ENCODE measurements at places on chromosomes 4 and X.
A peak's percentile ranks its signal among the peaks of the same experiment; 100 is the strongest.

GRCh38 chr4:69684804-69685203 lies 31.8 kb upstream of the UGT2A1 start:
- DNase-seq = no peak

DNA sequence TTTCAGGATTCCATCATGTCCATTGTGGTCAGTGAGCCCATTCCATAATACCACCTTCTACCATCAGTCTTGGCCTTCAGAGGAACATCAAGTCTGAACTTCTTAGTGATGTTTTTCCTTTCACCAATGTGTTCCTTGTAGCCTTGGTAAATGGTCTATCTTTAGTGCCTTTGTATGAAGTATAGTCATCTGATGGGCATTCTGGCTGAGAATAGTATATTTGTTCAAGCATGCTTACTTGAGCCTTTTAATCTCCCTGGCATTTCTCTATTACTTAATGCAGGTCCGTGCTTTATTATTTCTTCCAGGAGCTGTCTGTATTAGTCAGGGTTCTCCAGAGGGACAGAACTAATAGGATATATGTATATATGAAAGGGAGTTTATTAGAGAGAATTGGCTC lies 99.7 kb downstream of the TLL1 start:
- no peak for DNase-seq

DNA sequence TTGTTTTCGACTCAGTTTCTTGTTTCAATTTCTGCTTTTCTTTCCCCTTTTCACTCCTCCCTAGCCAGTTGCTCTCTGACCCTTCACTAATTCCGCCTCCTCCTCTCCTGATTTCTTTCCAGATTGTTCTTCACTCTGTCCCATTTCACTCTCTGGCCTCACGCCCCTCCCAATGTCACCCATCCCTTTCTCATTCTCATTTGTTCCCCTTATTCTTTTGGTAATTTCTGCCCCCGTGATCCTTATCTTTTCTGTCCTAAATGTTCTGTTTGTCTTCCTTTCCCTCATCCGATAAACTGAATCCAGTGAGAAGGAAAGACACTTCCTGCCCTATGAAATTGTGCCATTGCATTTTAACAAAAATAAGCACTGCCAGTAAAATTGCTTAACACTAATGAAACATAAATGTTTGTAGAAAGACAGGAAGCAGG lies 94.5 kb upstream of the RASGEF1B start:
- DNase-seq = no peak

DNA sequence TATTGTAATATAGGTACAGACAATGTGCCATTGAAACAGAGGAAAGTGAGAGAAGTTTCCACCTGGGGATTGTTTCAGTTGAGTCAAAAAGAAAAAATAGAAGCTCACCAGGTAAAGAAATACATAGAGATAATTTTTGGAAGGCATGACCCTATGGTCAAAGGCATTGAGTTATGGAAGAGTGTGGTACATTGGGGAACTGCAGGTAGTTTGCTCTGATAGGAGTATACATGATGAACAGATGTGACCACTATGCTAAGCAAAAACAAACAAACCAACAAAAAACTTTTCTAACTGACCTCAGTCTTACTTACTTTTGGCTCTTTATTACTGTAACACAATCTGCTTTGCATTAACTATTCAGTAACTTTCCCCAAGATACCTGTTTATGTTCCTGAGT lies 85.9 kb downstream of the UGT8 start:
- DNase-seq = no peak

DNA sequence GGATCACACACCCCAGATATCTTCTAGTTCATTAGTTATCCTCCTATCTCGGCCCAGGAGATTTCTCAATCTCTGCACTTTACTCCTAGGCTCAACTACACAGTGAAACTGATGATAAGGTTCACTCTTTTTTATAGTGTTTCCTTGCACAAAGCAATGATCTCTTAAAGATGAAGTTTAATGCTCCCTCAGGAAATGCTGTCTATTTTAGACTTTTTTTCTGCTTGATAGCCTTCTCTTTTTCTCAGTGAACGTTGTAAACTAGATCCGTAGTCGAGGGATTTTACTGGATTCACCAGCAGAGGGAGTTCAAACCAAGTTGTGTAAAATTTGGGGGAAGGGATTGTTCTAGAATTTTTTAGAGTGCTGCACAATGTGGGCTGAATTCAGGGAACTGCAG lies 269.6 kb downstream of the GBA3 start:
- peak; percentile 13 for DNase-seq

DNA sequence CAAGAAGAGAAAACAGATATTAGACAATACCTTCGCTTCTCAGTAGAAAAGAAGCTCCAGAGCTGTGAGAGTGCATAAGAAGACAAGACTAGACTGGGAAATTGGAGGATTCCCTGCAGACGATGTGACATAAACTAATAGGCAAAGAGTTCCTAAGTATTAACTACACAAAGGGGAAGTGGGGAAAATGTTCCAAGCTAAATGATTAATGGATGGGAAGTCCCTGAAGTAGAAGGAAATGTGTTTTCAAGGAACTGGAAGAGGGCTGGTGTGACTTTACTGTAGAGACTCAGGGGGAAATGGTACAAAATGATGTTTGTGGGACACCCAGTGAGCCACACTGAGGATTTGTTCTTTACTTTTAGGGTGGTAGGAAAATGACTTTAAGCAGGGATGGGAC lies 69.7 kb upstream of the DCLK2 start:
- no peak for DNase-seq

GRCh38 chr4:107034091-107034995 lies 1.8 kb downstream of the DKK2 start:
- DNase-seq = peak; percentile 16

GRCh38 chr4:81337211-81337610 lies 122.2 kb upstream of the PRKG2 start:
- DNase-seq = no peak

DNA sequence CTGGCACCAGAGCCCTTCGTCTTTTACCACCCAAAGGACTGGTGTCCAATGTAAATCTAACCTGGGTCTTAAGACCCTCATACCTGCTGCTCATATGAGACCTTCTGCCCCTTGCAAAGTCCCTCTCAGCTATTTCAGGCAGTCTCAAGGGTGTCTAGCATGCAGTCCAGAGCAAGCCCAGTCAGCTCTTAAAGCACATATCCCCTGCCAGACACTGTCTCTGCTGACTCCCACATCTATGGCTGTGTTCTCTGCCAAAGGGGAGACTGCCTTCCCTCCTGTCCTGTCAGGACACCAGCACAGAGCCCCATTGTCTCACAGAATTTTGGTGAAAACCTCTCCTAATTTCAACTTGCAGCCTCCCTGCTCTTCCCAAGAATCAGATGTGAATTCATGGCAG lies 118.5 kb downstream of the PARM1 start:
- DNase-seq = no peak

DNA sequence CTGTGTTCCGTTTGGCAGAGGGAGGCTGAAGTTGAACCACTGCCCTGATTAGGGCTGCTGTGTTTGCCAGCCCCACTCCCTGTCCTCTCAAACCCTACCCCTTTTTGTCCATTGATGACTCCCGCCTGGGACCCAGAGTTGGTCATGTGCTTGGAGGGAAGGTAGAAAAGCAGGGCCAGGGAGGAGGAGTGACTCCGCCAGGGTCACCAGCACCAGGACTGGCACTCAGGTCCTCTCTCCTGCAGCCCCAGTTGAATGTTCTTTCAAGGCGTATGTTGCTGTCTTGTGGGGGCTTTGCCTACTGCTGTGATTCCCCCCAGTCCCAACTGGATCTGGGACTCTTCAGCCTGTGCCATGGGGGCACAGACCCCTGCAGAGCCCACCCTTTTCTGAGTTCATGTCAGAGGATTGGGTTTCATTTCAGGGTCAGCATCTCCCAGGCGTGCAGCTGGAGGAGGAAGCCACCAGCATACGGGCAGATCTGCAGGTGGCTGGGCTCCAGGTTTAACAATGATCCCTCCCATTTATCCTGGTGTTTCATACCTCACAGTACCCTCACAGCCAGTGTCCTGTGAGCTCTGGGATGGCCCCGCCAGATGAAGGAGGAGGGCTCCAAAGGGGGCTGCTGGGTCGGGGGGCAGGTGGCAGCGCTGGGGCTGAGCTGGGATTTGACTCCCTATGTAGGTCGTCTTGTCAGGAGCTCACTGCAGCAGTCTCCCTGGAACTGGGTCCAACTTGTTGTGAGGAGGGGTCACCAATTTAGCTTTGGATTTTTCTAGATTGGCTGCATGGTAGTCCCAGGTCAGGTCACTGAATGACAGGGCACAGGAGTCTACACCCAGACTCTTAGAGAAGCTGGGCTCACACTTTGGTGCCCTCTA lies 55.7 kb downstream of the MSX1 start:
- DNase-seq = no peak

DNA sequence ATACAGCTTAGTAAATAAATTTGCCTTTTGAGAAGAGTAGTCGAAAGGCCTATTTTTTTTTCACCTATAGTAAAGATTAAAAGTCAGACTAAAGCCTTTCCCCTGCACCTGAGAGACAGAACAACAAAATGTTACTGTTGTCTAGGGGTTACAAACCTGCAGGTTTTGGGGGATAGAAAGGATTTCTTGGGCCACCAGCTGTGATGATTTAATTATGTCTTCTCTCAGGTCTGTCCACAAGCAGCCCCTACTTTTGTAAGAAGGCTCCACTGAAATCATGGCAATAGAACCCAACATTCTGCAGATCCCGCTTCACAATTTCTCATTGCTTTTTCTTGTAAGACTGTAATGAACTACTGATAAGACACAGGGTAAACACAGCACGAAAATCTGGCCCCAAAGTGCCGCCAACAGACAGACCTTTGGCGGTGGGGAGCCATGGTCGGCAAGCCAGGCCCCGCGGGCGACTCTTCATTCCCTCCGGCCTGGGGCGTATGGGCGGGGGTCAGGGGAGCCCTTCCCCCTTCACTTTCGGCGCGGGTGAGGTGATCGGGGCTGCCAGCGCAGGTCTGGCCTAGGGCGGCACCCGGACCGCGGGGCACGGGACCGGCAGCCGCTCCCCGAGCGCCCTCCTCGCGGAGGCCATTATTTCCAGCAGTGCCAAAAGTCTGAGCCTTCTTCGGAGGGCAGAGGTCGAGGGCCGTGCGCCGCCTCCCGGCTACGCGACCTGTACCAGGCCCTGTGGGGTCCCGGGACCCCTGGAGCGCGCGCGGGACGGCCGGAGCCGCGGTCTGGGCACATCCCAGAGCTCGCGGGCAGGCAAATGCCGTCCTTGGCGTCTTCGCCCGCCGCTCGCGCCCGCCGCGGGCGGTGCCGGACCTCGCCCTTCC lies 812 bp upstream of the KDM6A start:
- no peak for DNase-seq

DNA sequence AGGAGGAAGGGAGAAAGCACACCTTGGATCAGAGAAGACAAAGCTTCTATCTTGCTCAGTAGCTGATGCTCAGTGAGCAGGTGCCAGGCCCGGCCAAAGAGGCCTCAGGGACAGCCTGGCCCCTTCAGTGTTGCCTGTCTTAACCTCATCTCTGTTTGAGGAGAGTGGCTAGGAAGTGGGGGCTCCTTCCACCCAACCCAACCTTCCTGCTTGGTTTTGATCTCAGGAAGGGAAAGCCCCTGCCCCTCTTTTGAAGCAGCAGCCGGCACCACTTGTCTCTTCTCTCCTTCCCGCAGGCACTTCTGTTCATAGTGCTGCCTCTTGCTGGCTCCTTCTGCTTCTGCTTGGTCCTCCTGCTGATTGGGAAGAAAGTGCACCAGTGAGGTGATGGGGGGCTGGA lies 2.4 kb upstream of the AFF2 start:
- DNase-seq = no peak

DNA sequence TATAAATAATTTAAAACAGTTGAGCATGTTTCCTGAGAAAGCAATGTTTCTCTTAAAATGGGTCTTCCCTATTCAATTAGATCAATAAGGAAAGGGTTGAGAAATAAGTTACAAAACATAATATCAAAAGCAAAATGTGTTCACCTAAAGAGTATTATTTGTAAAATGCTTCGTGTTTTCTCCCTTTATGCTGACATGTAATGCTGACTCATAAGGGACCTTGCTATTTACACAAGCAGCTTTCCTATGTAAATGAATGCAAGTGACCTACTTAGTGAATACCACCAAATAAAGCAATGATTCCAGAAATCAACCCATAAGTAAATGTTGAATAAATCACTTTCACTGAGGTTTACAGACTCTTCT lies 91.5 kb downstream of the ELOVL6 start:
- no peak for DNase-seq

DNA sequence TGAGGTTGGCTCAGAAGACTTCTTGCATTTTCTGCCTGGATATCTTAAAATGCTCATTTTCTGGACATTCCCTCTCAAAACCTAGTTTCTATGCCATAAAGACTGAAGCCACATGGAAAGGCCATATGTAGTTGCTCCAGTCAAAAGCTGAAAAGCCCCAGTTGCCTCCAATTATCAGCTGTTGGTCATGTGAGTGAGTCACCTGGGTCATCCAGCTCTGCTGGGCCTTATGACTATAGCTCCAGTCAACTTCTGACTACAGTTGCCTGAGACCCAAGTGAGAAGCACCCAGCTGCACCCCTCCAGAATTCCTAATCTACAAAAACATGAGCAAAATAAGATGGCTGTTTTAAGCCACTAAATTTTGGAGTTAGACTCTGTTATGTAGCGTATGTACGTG lies 41.9 kb downstream of the HELQ start:
- no peak for DNase-seq

DNA sequence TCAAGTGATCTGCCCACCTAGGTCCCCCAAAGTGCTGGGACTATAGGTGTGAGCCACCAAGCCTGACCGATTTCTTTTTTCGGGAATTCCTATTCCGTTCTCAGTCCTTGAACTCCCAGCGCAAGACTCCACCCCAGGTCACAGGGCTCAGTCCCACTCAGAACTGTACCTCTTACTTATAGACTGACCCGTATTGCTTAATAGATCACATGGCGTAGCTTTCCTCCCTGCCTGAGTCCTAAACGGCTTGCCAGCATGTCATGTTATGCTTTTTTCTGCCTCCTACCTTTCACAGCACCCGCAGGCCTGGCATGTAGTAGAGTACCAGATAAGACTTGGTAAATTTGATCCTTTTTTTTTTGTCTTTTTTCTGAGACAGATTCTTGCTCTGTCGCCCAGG lies 22.4 kb downstream of the SAT1 start:
- DNase-seq = no peak

- DNase-seq = no peak
These were observed 439.1 kb downstream of the INPP4B start for GRCh38 chr4:142406917-142407501.

- DNase-seq = no peak
These were observed 26.8 kb downstream of the ADH7 start for GRCh38 chr4:99408346-99408745.

DNA sequence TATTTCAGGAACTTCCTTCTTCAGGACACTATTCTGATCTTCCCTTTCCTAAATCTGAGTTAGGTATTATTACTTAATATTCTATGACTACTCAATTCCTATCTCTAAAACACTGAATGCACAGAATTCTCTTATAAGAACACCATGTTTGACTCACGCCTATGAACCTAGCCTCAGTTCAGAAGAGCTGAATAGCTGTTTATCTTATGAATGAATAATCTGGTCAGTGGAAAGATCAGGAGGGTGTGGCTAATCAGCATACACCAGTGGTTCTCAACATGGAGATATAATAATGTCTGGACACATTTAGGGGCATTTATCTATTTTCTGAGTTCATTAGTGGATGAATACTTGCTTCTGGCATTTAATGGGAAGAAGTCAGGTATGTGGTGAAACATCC lies 24.2 kb downstream of the EPHA5 start:
- no peak for DNase-seq

Data from NB4 (cell line).